ENCODE measurements at places on chromosomes 3 and 15.

DNA sequence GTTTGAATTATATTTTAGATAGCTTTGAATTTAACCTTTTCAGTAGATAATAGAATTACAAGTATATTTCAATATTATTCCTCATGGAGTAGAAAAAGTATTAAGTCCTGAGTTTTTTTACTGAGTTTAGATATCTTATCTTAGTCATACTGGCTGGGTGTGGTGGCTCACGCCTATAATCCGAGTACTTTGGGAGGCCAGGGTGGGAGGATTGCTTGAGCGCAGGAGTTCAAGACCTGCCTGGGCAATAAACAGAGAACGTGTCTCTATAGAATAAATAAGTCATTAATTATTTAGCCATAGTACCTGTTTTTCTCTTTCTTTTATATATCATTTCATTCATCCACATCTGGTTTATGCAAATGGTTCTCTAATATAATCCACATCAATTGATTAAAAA lies 9.9 kb downstream of the RAP2B start:
- H3K4me3 ChIP-seq, result no peak overlapping the region
- H3K27ac ChIP-seq, result no peak overlapping the region
- H3K36me3 ChIP-seq, result peaks cover 8% of the 10 kb centered on the region
- no peaks in the 10 kb centered on the region for H3K4me1 ChIP-seq
- no peak for DNase-seq

DNA sequence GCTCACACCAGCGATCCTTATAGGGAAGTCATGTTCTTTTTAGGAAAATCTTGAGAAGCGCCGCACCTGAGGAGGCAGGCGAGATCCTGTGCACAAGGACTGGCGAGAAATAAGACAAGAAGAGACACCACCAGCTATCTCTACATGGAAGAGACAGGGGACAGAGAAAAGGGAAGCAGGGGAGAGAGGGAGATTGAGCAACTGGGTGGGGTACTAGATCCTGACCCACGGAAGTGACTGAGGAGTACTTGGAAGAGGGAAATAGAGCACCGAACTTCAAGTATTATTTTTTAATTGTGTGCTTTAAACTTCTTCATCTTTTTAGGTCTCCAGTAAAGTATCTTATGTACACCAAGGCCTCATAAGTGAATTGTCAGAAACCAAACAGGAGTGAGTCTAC lies 742.0 kb upstream of the LMCD1 start:
- no peak overlapping the region for H3K4me3 ChIP-seq
- 0 out of 2 replicates have a peak, but pooled peaks cover 3% of the 10 kb centered on the region for H3K27me3 ChIP-seq
- no peaks in the 10 kb centered on the region for H3K4me1 ChIP-seq
- no peaks in the 10 kb centered on the region for H3K36me3 ChIP-seq
- DNase-seq, result no peak

DNA sequence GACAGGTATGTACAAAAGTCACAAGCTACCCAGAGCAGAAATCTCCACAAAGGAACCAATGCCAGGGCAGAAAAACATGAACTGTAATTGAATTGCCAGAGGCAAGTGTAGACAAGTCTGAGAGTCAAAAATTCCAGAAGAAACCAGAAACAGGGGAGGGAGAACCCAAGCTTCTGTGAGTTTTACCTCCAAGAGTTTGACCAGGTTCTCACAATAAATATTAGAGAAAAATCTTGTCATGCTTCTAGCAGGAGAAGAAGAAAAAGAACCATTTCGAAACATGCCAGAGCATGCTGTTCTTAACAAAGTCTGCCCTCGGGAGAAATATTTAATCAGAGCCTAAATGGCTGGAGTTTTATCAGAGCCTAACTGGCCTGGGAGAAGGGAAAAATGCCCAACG lies 32.5 kb upstream of the AP3B2 start:
- 0 out of 2 replicates have a peak, but pooled peaks cover 4% of the 10 kb centered on the region for H3K4me1 ChIP-seq
- no peak for DNase-seq
- H3K36me3 ChIP-seq, result no peaks in the 10 kb centered on the region
- H3K27ac ChIP-seq, result no peak overlapping the region
- H3K27me3 ChIP-seq, result no peaks in the 10 kb centered on the region

DNA sequence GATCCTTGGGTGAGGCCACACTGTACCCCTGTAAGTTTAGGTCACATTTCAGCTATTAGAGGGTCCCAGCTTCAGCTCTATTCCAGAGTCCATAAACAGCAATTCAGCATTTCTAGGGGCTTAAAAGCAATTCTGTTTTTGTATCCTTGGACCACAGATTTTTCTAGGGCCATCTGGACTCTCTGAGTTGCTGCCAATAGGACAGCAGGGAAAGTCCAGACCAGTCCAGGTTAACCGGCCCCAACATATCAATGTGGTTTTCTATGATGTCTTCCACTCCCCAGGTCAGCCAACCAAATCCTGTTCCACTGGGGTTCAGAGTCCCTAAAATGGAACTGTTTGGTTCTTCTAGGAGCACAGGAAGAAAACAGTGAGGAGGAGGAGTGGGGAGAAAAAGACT lies 40.0 kb downstream of the TYRO3 start:
- H3K27me3 ChIP-seq, result no peaks in the 10 kb centered on the region
- H3K36me3 ChIP-seq, result no peaks in the 10 kb centered on the region
- DNase-seq, result no peak
- no peak overlapping the region for H3K27ac ChIP-seq
- no peak overlapping the region for H3K4me3 ChIP-seq
- no peaks in the 10 kb centered on the region for H3K4me1 ChIP-seq

GRCh38 chr3:138747225-138747624 lies 87.5 kb downstream of the PIK3CB start:
- no peak overlapping the region for H3K4me3 ChIP-seq
- H3K27me3 ChIP-seq, result no peaks in the 10 kb centered on the region
- no peak overlapping the region for H3K27ac ChIP-seq
- no peaks in the 10 kb centered on the region for H3K4me1 ChIP-seq
- no peaks in the 10 kb centered on the region for H3K36me3 ChIP-seq
- DNase-seq, result no peak

- DNase-seq, result no peak
- no peak overlapping the region for H3K4me3 ChIP-seq
- no peaks in the 10 kb centered on the region for H3K36me3 ChIP-seq
Measured at GRCh38 chr3:112297714-112298113, 3.7 kb upstream of the SLC9C1 start.

Measured in SJCRH30 (cell line).